ENCODE measurements at places on chromosomes 4 and X.

GRCh38 chr4:108060686-108061321 lies 71.1 kb downstream of the HADH start:
- no peak for DNase-seq

- no peak for DNase-seq
Observed at GRCh38 chr4:184722798-184723197, 11.1 kb downstream of the CENPU start.

DNA sequence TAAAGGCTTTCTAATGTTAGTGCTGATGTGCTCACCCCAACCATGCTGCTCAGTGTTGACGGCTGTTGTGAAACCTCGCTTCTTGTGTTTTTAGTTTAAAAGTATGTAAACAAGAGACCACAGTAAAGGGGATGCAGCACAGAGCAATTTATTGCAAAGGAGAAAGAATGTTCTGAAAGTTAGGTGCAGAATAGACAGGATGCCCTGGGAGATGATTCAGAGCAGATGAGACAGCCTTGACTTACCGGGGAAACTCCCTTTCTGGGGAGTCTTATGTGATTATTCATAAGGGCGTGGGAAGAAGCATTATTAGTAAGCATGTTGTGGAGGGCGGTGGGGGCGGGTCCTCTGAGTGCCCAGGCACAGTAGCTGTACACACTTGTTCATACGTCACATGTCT lies 47.7 kb downstream of the EVC start:
- DNase-seq = no peak

DNA sequence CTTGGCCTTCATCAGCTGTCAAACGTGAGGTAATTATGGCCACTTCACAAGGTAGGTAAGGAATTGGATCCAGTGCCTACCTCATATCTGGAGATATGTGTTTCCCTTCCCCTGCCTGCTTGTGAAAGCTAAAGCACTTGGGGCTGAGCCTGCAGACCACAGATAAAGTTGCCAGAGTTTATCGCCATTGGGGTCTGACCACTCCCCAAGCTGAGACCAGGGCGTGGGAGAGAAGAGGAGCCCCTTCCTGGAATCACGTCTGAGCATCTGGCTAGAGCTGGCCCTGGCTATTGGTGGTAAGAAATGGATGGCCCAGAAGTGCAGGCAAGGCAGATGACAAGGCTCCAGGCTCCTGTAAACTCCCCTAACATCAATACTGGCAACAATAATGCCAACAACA lies 2.7 kb downstream of the ALAS2 start:
- DNase-seq = no peak

DNA sequence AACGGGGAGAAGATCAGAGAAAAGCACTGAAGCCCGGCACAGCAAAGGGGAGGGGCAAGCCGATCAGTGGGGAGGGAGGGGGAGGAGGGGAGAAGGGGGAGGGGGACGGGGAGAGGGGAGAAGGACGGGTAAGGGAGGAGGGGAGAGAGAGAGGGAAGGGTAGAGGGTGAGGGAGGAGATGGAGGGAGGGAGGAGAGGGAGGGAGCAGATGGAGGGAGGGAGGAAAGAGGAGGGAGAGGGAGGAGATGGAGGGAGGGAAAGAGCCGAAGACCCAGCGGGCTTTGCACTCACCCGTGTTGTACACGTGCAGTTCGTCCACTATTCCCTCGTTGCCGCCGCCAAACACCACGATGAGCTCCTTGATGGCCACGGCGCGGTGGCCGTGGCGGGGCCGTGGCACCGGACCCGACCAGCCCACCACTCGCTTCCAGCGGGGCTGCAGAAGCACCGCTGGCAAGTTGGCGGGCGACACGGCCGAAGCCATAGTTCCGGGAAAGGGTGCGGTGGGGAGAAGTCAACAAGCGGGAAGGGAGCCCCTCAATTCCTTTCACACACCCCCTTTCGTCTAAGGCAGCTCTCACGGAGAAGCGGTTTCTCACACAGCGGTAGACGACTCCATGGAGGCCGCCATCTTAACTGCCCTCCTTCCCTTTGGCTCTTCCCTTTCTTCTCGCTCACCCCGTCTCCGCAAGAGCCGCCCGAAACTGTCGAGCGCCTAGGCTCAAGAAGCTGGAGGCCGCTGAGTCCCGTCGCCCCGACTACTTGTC lies 1.1 kb downstream of the HCFC1 start:
- DNase-seq = peak; percentile 48

DNA sequence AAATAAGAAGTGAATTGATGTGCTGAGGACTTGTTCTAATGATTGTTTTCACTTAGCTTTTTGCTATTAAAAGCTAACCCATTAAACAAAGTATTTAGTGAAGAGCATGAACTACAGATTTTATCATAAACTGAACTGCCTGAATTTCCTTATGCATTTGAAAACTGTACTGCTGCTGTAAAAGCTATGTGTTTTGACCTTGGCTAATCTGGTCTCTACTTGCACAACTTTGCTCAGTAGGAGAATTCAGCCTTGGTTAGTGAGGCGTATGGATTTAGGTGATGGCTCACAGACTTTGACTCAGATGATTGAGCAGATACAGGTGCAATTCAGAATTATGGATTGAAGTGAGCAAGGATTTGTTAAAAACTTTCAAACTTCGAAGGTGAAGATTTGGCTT lies 38.7 kb upstream of the FAT1 start:
- DNase-seq = no peak

GRCh38 chrX:39601231-39602177 lies 496.3 kb downstream of the BCOR start:
- no peak for DNase-seq

- peak; percentile 8 for DNase-seq
Observed at GRCh38 chr4:15400981-15401671, 26.7 kb upstream of the C1QTNF7 start.

DNA sequence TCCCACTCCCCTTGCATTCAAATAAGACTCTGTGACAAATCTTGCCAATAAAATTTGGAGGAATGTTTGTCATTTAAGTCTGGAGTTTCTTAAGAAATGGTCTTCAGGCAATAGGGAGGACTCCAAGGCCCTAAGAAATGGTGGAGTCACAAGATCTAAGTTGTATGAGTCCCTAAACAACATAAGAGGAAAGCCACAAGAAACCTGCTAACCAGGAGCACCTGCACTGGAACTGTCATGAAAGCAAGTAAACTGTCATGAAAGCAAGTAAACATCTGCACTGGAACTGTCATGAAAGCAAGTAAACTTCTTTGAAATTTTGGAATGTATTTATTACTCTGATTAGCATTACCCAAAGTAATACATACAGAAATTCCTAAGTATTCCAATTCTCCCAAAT lies 3.5 kb downstream of the CNOT6L start:
- DNase-seq = no peak

GRCh38 chr4:102693262-102693850 lies 67.4 kb downstream of the MANBA start:
- no peak for DNase-seq

GRCh38 chr4:52957835-52958631 lies 95.9 kb downstream of the RASL11B start:
- peak; percentile 39 for DNase-seq

- DNase-seq = peak; percentile 66
Observed at GRCh38 chr4:183905081-183905592, at the start of gene STOX2. STOX2 (plus strand) TSS chr4:183905307; CDS start chr4:183906791, 1,484 bp downstream.

DNA sequence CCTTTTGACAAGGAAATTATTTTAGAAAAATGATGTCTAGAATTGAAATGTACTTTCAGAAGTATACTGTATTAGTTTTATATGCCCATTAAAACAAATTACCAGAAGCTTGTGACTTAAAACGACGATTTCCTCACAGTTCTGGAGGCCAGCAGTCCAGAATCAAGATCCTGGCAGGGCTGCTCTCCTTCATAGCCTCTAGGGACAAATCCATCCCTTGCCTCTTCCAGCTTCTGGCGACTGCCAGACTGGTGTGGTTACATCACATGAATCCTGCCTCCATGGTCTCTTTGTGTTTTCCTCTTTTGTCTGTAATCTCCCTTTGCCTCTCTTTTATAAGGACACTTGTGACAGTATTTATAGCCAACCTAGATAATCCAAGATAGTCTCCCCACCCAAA lies 97.1 kb downstream of the IQCM start:
- DNase-seq = no peak

DNA sequence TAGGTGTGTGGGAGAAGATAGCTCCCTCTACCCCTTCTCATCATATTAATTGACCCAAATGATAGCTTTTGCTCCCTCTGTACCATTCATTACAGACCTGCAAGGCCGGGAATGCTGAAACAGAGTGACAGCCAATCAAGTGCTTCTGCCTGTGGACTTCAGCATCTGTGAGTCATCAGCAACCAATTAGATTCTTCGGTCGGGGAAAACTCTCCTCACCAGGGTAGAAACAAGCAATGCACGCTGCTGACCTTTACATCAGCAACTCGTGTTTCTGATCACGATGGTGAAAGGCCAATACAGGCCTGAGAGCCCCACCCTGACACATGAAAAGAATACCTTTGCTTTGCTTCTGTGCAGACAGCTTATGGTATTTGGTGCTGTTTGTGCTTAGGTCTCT lies 347.2 kb upstream of the DDX53 start:
- no peak for DNase-seq

- DNase-seq = no peak
Observed at GRCh38 chrX:38008658-38009057, 2.3 kb downstream of the SYTL5 start.

DNA sequence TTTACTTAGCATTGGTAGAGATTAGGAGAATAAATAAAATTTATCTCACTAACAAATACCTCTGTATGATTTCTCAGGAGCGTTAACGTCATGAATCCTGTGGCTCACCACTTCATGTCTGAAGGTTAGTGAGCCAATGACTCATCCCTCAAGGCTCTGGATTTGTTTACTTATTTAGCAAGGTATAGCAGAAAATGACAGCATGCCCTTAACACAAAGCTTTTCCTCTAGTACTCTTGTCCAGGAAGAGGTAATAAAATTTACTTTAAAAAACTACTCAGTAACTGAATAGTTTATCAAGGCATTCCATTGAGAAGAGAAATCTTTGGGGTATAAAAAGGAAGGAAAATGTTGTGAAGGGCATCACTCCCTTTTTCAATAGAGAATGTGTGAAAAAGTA lies 823.8 kb downstream of the CCSER1 start:
- no peak for DNase-seq

DNA sequence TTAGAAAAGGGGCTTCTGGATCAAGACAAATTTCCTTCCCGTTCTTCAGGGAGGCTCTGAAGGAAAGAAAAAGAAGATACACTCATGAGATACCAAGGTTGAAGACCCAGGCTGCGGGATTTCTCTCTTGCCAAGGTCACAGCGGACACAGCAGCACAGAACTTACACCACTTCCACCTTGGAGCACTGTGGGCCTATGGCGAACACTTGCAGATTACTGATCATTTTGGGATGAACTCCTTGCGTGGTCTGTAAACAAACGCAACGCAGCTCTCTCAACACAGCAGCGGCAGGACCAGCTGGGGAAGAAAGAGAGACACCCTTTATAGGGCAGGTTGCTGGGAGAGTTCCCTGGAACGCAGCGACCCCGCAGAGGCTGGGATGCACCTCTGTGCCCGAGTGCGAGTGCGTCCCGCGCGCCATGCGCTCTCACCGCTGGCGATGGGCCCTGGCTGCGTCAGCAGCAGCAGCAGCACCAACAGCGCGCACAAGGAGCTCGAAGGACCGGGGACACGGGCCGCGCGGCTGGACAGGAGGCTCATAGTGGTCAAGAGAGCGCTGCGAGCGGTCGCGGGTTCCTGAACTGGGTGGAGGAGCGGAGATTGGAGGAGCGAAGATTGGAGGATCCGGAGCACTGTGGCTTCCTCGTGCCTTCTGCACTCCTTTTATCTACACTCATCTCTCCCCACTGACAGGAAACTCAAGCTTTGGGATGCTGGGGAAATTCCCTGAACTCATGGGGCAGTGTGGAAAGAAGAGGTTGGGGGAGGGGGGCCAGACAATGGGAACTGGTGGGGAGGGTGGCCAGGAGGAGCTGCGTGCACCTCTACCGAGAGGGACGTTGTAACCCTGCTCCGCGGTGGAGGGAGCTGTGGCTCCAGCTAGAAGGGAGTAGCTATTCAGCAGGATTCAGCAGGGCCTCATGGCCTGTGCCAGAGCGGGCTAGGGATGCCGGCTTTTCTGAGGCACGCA lies at the start of gene CXCL5:
Gene CXCL5 (minus strand): TSS at position 638 of the 972 bp plus-strand sequence. CDS start 96 bp downstream, at position 542.
- DNase-seq = no peak

DNA sequence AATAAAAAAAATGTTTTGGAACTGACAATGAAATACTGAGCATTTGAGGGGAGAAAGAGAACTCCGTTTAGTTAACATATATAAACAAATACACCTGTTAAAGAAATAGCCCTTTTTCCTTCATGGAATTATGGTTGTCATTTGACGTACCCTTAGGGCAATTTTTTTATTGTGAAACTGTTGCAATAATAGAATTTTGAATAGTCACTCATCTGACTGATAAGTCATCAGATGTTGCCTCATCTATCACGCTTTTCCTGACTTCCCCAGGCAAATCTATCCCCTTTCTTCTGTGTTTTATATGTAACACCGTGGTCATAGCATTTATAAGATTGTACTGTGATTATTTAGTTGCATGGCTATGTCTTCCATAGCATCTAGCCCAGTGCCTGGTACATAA lies 69.0 kb upstream of the HDAC8 start:
- no peak for DNase-seq

- no peak for DNase-seq
Observed at GRCh38 chr4:40178672-40179071, 18.2 kb upstream of the RHOH start.

DNA sequence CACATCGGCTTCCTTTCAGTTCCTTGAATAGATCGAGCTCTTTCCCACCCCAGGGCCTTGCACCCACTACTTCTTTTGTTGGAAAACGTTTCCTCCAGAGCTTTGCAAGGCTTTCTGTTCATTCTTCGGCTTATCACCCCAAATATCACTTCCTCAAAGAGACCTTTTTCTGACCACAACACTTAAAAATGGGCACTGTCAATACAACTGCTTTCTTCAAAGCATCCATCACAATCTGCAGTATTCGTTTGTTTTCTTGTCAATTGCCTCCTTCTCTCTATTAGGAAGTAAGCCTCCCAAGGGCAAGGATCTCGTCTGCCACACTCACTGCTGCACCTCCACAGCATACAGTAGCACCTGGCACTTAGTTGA lies 17.7 kb upstream of the CENPU start:
- DNase-seq = no peak

DNA sequence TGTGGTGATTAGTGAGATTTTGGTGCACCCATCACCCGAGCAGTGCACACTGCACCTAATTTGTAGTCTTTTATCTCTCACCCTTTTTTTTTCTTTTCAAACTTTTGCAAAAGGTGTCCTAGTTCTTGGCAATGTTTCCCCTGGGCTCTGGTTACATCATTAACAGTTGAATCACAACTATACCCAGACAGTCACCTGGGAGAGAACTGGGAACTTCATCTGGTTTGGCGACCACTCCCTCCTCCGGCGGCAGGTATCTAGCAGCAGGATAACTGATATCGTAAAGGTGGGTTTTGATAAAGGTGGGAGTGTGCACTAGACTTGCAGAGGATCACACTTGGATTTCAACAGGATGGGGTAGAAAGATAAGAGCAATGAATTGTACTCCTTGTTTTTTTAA lies 140.5 kb downstream of the CHIC2 start:
- no peak for DNase-seq

GRCh38 chrX:151977009-151977408 lies 2.5 kb upstream of the GABRE start:
- DNase-seq = no peak

GRCh38 chrX:58025979-58026378 lies 115.7 kb upstream of the ZXDA start:
- peak; percentile 11 for DNase-seq

- DNase-seq = no peak
Observed at GRCh38 chr4:55158957-55159356, 33.6 kb upstream of the KDR start.
